Mesenteric fat pad (tissue), 1 donor: ENCODE measurements at places on chromosomes 7 and 10. TPM values are rescaled to one million over a fixed set of nuclear protein-coding genes. Genes with fewer than 3 reads are reported as not detected.

- DNase-seq, result no peak
These were observed 132.1 kb upstream of the BTBD16 start for GRCh38 chr10:122138831-122139625.

Gene FRAT1
- total RNA-seq, result 8.2 TPM

DNA sequence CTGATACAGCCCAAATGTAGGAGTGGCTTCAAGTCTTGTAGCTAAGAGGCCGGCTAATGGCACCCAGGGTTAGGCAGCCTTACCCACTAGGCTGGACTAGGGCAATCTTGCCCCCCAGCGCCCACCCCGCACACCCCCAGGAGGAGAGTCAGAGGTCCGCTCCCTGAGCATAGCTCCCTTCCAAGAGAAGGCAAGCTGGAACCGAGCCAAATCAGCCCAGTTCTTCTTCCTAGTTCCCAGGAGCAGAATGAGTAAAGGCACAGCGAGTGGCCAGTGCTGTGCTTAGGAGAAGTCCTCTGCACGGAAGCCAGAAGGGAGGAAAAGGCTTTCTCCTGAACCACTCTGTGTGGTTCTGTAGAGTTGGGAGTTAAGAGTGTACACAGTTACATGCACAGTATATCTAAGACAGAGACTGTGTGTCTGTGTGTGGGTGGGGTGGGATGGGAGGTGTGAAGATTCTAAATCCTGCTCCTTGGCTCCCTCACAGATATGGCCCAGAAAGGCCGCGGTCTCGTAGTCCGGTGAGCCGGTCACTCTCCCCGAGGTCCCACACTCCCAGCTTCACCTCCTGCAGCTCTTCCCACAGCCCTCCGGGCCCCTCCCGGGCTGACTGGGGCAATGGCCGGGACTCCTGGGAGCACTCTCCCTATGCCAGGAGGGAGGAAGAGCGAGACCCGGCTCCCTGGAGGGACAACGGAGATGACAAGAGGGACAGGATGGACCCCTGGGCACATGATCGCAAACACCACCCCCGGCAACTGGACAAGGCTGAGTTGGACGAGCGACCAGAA, 59.7 kb upstream of the PDCD4 start:
- no peak for DNase-seq

GRCh38 chr7:130063036-130063435, 7.3 kb upstream of the KLHDC10 start:
- DNase-seq, result no peak

- no peak for DNase-seq
These were observed 59.4 kb downstream of the ST7 start for GRCh38 chr7:117012696-117013095.

- DNase-seq, result no peak
These were observed 19.1 kb upstream of the ERVW-1 start for GRCh38 chr7:92496876-92497275.

GRCh38 chr7:109256762-109257560, 687.3 kb downstream of the DNAJB9 start:
- DNase-seq, result no peak

DNA sequence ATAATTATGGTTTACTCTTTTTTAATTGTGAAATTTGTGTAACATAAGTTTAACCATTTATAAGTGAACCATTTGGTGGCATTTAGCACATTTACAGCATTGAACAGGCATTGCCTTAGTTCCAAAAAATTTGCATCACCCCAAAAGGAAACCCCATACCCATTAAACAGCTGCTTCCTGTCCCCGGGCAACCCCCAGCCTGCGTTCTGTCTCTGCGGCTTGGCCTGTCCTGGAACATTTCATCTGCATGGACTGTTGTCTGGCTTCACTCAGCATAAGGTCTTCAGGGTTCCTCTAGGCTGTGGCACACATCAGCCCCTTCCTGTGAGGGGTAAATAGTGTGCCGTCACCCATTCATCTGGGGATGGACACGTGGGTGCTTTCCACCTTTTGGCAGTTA, 6.9 kb downstream of the RET start:
- no peak for DNase-seq

- DNase-seq, result no peak
These were observed 44.3 kb downstream of the MACC1 start for GRCh38 chr7:20172736-20173334.

Gene ABI1
- 42.6 TPM for total RNA-seq

- DNase-seq, result no peak
These were observed 169.8 kb downstream of the EGFR start for GRCh38 chr7:55188590-55189138.

Gene SPDYE9
- not detected for total RNA-seq

- no peak for DNase-seq
These were observed 799.0 kb downstream of the NRG3 start for GRCh38 chr10:82674036-82674435.

Gene CCL24
- not detected for total RNA-seq
